Dermis microvascular lymphatic vessel endothelial cell (primary cell): ENCODE measurements at places on chromosomes 12 and 14.
A peak's percentile ranks its signal among the peaks of the same experiment; 100 is the strongest.

DNA sequence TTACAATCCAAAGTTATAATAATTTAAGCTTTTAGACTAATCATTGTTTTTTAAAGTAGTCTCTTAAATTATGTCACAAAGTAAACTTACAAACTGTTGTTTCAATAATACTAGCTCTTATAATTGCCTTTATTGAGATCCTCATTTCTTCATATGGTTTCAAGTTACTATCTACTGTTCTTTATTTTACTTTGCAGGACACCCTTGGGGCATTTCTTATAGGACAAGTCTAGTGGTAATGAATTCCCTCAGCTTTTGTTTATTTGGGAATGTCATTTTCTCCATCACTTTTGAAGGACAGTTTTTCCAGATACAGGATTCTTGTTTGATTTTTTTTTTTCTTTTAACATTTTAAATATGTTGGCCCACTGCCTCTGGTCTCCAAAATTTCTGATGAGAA is 8.1 kb upstream of the ZFP36L1 start:
- DNase-seq = no peak

- peak; percentile 88 for DNase-seq
These were observed 79.2 kb downstream of the HECTD4 start for GRCh38 chr12:112303004-112303403.

GRCh38 chr12:3311027-3311402 is 180.0 kb upstream of the PRMT8 start:
- DNase-seq = no peak

GRCh38 chr12:25578411-25579143 is 25.5 kb upstream of the LMNTD1 start:
- no peak for DNase-seq

GRCh38 chr14:81946834-81947798 is 413.5 kb upstream of the SEL1L start:
- DNase-seq = no peak
